ENCODE measurements at places on chromosomes 7 and 10.

- DNase-seq: no peak
These were observed 259.2 kb downstream of the DNAJB6 start for GRCh38 chr7:157596026-157596425.

- no peak for DNase-seq
These were observed 1.3 kb upstream of the TAS2R38 start for GRCh38 chr7:141974831-141975230.

DNA sequence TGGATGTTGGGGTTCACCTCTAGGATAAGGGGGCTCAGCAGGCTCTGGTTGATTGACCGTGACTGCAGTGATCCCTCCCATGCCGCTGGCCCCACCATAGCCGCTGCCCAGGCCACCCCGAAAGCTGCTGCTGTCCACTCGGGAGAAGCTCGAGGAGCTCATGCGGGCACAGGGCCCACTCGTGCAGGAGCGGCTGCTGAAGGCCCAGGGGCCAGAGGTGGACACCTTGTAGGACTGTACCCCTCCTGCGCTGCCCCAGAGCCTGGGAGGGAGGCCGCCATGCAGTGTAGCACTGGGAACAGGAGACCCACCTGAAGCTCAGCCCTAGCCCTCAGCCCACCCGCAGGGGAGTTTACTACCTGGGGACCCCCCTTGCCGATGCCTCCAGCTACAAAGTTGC, 70.0 kb downstream of the CHRM2 start:
- no peak for DNase-seq

DNA sequence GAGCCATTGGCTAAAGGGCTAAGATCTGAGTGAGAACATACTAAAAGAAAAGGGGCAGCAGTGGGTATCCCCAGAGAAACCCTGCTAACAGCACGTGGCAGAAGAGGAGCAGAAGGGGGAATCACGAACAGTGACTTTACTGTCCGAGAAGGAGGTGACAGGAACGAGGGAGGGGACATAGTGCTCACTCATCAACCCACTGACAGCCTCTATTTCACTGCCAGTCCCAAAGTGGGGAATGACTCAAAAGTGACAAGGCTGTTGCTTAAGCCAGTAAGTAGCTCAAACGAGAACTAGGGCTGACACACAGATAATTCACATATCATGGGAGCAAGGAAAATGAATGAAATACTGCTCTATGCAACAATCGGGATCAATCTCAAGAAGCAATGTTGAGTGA, 92.7 kb downstream of the RSU1 start:
- DNase-seq: no peak

DNA sequence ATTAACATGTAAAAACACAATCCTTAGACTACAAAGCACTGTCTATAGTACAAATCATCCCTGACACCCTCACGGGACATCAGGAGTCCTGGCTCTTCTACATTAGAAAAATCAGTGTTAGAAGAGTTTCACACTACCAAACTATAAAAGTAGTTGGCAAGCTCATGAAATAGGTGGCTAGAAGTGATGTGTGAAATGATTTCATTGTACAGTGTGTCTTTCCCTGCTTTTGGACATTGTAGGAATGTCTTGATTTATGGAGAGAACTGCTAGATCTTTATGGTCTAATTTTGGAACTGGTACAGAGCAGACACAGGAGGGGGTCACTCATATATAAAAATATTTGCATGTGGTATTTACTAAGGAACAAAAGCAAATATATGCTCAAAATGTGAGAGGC, 33.2 kb downstream of the SEMA3A start:
- DNase-seq: no peak

GRCh38 chr10:114920459-114920858, 17.5 kb upstream of the TRUB1 start:
- no peak for DNase-seq

GRCh38 chr10:128901236-128901635, 565.8 kb upstream of the MGMT start:
- DNase-seq: no peak

DNA sequence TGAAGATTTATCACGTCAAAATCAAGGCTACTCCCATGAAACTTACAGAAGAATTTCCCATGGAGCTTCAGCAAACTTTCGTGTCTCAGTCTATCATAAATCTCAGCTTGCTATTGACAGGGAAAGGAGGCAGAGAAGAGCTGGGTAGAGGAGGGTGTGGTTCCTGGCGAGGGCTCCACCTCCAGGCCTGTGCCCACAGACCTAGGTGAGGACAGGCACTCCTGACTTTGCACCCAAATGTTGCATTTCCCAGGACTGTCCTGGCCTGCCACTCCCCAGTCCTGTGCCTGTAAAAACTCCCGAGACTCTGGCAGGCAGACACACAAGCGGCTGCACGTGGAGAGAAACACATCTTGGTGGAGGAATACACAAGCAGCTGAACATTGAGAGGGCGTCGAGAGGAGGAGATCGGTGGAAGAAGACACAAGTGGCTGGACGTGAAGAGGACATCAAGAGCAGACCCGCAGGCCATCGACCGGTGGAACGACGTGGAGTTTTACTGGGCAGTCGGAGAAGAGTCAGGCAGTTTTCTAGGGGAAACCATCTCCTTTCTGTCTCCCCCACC, 145.1 kb downstream of the CTNNA3 start:
- no peak for DNase-seq

GRCh38 chr7:100887516-100888290, 1.8 kb downstream of the UFSP1 start:
- peak; percentile 74 for DNase-seq

GRCh38 chr10:2839081-2839725, 228.1 kb upstream of the PFKP start:
- DNase-seq: peak; percentile 72

DNA sequence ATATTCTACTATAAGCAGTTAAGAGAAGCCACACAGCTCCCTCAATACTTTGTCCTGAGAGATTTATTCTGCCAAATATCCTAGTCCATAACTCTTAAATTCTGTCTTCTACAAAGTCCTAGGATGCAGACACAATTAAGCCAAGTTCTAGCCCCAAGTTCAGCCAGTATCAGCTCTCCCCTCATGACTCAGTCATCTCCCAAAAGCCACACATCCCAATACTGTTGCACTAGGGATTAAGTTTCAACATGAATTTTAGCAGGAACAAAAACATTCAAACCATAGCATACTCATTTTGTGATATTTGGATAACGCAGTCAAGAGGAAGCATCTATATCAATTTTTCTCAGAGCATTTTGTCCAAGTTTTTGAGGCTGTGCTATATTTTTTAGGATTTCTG, 277.4 kb downstream of the FZD1 start:
- no peak for DNase-seq

- DNase-seq: no peak
These were observed 75.5 kb downstream of the DGKI start for GRCh38 chr7:137771273-137771672.

DNA sequence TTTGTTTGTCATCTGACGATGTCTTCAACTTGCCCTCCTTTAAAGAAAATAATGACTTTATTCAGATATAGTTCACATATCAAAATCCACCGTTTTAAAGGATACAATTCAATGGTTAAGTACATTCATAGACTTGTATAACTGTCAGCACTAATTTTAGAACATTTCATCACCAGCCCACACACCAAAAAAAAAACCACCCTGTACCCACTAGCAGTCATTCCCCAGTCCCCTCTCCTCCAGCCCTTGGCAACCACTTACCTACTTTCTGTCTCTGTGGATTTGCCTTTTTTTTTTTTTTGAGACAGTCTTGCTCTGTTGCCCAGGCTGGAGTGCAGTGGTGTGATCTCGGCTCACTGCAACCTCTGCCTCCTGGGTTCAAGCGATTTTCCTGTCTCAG, 5.3 kb upstream of the HILPDA start:
- no peak for DNase-seq

GRCh38 chr10:36989233-36989632, 136.2 kb upstream of the ANKRD30A start:
- DNase-seq: no peak

DNA sequence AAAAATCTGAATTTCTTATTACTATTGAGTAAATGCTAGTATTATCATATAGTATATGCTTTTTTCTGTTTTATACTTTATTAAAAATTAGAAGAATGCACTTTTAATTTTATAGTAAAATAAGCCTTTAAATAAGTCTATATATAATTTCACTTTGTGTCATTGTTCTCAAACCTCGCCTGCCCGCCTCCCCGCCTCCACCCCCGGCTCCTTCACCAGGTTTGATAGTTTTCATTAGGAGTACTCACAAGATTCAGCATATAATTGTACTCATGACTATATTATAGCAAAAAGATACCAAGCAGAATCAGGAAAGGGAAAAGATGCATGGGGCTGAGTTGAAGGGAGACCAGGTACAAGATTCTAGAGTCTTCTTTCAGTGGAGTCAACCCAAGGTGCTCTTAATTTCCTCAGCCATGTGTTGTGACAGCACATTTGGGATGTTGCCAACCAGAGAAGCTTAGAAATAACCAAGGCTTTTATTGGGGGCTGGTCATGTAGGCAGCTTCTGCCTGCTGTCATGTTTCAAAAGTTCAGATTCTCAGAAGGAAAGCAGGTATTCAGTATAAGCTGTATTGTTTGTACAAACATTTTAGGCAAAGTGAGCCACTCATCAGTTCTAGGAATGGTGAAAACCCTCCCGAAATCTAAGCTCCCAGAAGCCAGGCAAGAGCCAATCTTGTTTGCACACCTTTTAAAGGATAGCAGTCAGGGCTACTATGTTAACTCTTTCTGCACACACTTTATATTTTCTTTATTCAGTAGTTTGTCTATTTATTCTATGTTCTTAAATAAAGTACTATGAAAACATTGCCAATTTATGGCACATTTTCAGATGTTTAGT, 12.3 kb downstream of the NHLRC2 start:
- no peak for DNase-seq

Data from Jurkat, Clone E6-1 (cell line).